ENCODE measurements at places on chromosomes 7 and 10. TPM values are rescaled to one million over a fixed set of nuclear protein-coding genes. Genes with fewer than 3 reads are reported as not detected.

Gene TMEM72
- 1.7 TPM for polyA plus RNA-seq

Gene STAM
- polyA plus RNA-seq, result 36.4 TPM

Gene CFTR
- 24.8 TPM for polyA plus RNA-seq

Gene PTPRZ1
- 116 TPM for polyA plus RNA-seq

Gene SP8
- polyA plus RNA-seq, result not detected

Gene GDF10
- 101 TPM for polyA plus RNA-seq

Gene SLC26A3
- not detected for polyA plus RNA-seq

Gene CALCR
- polyA plus RNA-seq, result 0.24 TPM

Gene MSMB
- polyA plus RNA-seq, result not detected

Gene WDR86
- 26.1 TPM for polyA plus RNA-seq

Gene RNF32
- 5.1 TPM for polyA plus RNA-seq

Gene INMT
- polyA plus RNA-seq, result 15.2 TPM

Gene PNLIPRP2
- not detected for polyA plus RNA-seq

Gene TAF5
- 6.3 TPM for polyA plus RNA-seq

Gene GPR22
- polyA plus RNA-seq, result 0.08 TPM

Gene FAM25C
- polyA plus RNA-seq, result not detected

Data from right lung (tissue), 10 donors.